Activated CD4-positive, alpha-beta T cell treated with anti-CD3 and anti-CD28 coated beads, Interleukin-2, amount 50 U/mL, for 16 hours (primary cell): ENCODE measurements at places on chromosomes 1 and 21.

- no peak for DNase-seq
These were observed 13.1 kb downstream of the ZNF326 start for GRCh38 chr1:90007979-90008404.

GRCh38 chr1:247905910-247906503 is 10.6 kb downstream of the OR2W3 start:
- DNase-seq, result no peak

- DNase-seq, result no peak
These were observed 1.9 kb upstream of the NTNG1 start for GRCh38 chr1:107138767-107139445.

DNA sequence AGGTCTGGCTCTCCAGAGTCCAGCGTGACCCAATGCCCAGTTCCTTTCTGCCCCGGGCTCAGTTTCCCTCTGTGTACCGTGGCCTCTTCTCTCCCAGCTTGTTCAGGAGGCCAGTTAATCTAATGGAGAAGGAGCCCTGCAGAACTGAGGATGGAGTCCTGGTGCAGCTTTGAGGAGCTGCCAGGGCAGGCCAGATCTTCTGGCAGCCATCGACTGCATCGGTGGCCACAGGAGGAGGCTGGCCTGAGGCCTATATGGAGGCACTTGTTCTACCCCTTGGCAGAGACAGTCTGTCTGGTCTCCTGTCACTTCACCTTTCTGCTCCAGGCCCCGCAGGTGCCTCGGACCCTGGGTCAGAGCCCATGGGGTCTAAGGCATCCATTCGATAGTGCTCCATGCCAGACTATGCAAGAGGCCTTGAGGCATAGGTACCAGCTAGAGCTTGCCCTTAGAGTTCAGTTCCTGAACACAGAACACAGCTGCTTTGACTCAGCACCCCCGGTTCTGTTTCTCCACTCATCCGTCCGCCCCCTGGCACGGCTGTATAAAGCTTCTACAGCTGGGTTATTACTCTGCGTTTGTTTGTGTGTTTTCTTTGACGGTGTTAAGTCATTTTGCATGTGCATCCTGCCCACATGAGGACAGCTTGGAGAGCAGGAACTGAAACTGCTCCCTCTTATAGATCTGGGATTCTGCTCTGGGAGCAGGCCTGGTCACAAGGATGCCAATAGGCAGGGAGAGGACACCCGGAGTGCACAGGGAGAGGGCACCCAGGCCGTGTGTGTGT is 18.5 kb upstream of the LRRN2 start:
- DNase-seq, result no peak

DNA sequence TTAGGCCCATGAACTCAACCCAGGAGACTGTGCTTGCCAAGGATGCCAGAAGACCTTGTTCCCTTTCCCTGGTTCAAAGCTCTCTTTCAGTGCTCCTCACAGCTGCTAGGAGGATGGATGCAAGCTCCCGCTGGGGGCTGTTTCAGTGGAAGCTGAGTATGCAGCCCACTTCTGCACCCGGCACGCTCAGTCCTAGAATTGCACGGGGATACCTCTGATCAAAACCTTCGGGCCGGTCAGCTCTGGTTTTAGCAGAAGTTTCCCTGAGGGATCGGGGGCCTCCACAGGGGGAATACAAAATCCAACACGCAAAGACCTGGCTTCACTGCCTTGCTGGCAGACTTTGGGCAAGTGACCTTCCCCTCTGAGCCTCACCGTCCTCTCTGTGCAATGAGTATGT is 4.2 kb upstream of the SSBP3 start:
- no peak for DNase-seq

DNA sequence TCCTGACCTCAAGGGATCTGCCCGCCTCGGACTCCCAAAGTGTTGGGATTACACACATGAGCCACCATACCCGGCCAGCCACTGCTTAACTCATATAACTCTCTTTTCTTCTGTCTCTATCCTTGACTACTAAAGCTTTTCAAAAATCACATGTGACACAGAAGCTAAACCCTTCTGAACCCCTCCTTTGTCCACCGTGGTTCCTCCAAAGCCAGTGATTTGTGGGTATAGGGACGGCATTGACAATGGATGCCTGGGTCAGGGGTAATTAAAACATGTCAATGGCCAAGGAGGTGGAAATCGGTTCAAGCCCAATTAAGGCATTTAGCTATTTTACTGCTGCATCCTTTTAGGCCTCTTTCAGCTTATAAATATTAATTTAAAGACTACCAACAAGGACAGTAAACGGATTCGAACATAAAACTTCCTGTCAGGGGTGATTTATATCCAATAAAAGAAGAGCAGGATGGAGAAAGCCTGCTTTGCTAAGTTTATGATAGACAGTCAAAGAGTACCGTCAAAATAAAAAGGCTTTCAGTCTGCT is 242.3 kb downstream of the GPATCH2 start:
- no peak for DNase-seq

- no peak for DNase-seq
These were observed 10.4 kb downstream of the SLC66A1 start for GRCh38 chr1:19322481-19322880.

DNA sequence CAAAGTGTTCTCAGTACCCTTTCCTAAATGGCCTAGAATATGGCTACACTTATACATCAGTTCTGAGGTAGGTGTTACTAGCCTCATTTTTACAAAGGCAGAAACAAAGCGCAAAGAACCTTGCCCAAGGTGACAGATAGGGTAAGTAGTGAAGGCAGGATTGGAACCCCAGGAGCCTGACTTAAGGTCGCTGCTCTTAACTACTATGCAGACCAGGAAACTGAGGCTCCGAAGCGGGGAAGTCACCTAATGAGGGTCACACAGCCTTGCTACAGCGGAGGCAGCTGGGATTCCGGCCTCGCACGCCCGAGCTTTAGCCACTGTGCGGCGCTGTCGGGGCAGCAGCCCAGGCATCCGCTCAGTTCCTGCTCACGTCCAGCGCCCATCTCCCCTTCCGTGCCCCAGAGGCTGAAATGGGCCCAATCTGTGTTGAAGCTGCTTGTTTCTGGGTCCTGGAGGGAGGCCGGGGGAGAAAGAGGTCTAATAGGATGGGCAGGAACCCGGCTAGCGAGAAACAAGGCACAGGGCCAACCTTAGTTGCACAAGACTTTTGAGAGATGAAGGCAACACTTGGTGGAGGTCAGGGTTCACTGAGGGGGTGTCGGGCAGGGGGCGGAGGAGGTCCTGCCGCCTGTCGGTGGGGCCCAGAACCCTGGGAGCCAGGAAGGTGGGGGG is 1.4 kb upstream of the FOXD2 start:
- peak; percentile 87 for DNase-seq

GRCh38 chr1:62024690-62025089 is 170.0 kb upstream of the L1TD1 start:
- DNase-seq, result no peak

DNA sequence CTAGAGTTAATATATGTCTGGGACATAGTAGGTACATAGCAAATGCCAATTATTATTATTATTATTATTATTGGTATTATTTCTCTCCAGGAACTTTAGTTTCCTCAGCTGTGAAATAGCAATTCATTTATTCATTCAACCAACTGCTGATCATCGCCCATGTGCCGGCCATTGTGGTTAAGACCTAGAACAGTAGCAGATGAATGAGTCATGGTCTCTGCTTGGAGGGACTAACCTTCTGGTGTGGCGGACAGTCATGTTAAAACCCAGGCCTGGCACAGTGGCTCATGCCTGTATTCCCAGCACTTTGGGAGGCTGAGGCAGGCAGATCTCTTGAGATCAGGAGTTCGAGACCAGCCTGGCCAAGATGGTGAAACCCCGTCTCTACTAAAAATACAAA is 23.8 kb upstream of the LDLRAP1 start:
- no peak for DNase-seq

GRCh38 chr1:181777286-181777685 is 284.2 kb downstream of the ZNF648 start:
- no peak for DNase-seq

- DNase-seq, result no peak
These were observed 131.4 kb downstream of the ST6GALNAC5 start for GRCh38 chr1:76998582-76999223.

- no peak for DNase-seq
These were observed 19.0 kb downstream of the TEX35 start for GRCh38 chr1:178531887-178532286.

DNA sequence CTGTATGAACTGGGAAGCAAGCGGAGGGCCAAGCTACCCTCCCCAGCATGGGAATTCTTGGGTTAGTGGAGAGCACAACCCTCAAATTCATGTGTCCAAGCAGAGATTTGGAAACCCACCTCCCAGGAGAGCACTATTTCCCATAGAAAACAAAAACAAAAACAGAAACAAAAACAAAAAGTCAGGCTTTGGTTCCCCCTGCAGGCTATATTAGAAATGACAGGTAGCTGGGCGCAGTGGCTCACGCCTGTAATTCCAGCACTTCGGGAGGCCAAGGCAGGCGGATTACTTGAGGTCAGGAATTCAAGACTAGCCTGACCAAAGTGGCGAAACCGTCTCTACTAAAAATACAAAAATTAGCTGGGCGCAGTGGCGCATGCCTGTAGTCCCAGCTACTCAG is 10.8 kb downstream of the MINDY1 start:
- DNase-seq, result peak; percentile 39

DNA sequence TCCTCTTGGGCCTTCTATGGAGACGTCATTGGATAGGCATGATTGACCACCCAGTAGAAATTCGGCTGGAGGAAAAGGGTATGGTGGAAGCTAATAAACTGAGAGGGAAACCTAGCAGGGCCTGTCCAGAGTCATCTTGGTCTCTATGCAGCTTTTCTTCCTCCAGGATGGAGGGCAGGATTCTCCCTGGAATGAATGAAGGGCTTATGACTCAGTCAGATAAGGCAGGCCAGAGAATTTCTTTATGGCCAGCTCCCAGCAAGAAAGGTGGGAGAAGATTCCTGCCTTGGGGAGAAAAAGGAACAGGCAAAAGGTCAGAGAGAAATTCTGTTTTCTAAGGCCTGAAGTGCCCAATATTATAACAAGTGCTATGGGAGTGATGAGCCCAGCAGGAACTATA is 17.1 kb downstream of the FBLIM1 start:
- no peak for DNase-seq

DNA sequence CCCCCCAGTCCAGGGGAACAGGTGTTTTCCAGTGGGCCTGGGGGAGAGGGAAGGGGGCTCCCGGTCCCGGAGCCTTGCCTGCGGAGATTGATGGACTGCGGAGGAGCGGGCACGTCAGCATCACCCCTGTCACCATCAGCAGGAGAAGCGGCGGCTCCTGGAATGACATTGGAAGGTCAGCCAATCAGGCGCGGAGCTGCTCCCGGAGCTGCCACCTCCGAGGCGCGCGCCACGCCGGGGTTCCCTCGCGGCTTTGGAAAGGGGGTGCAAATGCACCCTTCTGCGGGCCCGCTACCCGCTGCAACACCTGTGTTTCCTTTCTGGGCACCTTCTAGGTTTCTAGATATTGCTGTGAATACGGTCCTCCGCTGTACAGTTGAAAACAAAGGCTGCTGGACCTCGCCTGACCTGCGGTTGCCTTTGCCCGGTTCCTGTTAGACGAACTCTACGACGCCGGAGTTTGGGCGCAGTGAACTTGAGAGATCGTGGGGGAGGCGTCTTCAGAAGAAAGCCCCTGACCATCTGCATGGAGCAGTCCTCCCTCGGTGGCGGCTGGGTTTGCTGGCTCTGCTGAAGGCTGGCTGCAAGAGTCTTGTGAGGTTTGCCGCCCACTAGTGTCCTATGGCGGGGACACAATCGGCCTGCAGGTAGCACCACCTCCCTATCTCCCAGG is 5.3 kb downstream of the DSCAM start:
- no peak for DNase-seq

GRCh38 chr1:205255941-205256780 is 28.4 kb downstream of the TMCC2 start:
- peak; percentile 87 for DNase-seq

DNA sequence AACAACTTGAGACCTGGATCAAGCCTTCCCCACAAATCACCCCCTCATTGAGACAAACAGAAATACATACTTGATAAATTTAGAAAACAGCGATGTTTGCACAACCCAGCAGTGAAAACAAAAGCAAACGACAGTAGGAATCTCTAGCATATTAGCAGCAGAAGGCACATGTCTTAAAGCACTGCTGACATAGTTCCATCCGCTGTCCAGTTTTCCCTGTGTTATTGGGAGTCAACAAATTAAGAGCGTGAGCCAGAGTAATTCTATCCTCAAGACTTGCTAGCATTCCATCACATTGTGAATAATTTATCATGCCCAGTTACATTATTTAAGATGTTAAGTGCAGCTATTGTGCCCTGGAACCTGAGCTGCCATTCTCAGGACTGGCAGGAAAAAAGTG is 55.3 kb downstream of the IGSF5 start:
- DNase-seq, result no peak

GRCh38 chr1:230922620-230923019 is 54.3 kb upstream of the C1orf198 start:
- DNase-seq, result no peak

DNA sequence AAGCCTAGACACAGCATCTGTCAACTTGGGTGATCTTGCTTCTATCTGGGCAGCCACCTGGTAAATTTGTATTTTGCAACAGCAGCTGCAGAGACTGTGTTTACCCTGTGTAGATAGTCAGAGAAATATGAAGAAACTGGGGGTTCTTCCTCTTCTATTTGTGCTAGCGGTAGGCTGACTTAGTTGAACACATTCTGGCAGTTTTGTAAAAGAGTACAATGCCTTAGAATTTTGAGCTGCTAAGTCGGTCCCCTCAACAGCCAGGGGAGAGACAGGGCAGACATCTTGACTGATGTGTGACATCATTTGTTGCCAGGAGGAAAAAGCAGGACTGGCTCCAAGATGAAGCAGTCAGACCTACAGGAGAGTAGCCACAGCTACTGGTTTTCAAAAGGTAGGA is 53.7 kb downstream of the KCNJ6 start:
- DNase-seq, result no peak

DNA sequence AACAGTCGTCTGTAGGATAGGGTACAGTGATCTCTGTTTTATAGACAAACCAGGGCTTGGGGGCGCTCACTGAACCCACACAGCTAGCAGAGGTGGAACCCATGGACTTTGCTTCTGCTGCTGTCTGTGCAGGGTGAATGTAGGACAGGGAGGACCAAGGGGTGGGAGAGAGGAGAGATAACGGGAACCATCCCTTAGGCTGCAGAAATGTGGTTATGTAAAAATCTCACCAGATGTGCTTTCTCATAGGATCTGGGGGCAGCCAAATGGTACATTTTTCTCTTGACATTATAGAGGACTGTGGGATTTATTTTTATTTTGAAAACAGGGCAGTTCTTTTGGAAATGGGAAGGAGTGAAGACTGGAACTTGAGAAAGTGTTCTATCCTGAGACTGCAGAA is 8.7 kb downstream of the NFASC start:
- DNase-seq, result no peak

- DNase-seq, result no peak
These were observed 500.0 kb upstream of the RUNX1 start for GRCh38 chr21:35548904-35549615.

DNA sequence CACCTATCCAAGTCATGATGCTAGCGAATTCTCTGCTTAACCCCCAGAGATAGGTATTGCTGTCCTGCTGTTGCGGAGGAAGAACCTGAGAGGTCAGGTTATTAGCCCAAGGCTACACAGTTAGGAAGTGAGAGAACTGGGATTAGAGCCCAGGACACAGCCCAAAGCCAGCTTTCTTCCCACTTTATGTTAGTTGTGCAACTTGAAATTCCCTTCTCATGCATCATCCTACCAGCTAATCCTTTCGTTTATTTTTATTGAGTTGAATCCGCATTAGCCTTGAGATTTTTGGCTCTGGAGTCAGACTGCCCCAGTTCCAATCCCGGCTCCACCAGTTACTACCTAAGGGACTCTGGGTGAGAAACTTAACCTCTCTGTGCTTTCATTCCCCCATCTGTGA is 65.4 kb downstream of the PLEKHA6 start:
- DNase-seq, result no peak
